ENCODE measurements at places on chromosomes 11 and 22. TPM values are rescaled to one million over a fixed set of nuclear protein-coding genes. Genes with fewer than 3 reads are reported as not detected.

Gene PHOX2A
- total RNA-seq: not detected

Gene LGR4
- total RNA-seq: 142 TPM

Gene CCDC88B
- total RNA-seq: 5.9 TPM

Gene AIFM3
- total RNA-seq: 0.20 TPM

Gene CD82
- total RNA-seq: 34.3 TPM

Gene DBX1
- total RNA-seq: not detected

Gene PNPLA5
- total RNA-seq: 2.3 TPM

Gene PAMR1
- 7.0 TPM for total RNA-seq

Gene CARD18
- 37.0 TPM for total RNA-seq

Gene TENM4
- total RNA-seq: 27.2 TPM

Gene MOGAT2
- total RNA-seq: 9.6 TPM

Gene SLC25A18
- 0.20 TPM for total RNA-seq

Gene GP1BB
- 2.0 TPM for total RNA-seq

Gene SAA4
- not detected for total RNA-seq

Gene TAF10
- 15.3 TPM for total RNA-seq

Gene CELSR1
- total RNA-seq: 14.2 TPM

Gene OR8G5
- total RNA-seq: not detected

Gene TCN1
- total RNA-seq: 12.0 TPM

GRCh38 chr11:64744544-64745188, 724 bp upstream of the RASGRP2 start:
- DNase-seq: no peak

DNA sequence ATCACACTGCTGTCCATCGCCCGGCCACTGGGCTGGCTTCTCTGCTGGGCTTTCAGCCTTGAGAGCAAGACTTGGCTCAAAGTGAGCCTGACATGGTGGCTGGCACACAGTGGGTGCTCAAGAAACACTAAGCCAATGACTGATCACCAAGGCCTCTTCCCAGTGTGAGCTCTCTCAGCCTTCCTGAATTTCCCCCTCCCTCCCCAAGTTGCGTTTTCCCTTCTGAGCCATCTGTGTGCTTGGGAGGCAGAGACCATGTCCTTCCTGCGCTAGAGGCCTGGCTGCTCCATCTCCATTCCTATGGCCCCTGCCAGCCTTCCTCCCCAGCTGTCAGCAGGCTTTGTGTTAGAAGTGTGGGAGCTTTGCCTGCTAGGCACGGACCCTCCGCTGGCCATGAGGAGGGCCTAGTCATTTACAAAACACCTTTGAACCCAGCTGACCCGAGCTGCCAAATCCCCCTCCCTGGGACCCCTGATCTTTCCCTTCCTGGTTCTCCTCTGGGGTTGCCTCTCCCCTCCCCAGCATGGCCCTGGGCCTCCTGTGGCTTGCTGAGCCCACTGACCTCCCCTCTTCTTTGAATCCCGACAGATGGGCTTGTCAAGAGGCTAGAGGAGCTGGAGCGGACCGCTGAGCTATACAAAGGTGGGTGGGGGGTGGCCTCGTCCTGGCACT, 13.2 kb downstream of the PICK1 start:
- DNase-seq: no peak

DNA sequence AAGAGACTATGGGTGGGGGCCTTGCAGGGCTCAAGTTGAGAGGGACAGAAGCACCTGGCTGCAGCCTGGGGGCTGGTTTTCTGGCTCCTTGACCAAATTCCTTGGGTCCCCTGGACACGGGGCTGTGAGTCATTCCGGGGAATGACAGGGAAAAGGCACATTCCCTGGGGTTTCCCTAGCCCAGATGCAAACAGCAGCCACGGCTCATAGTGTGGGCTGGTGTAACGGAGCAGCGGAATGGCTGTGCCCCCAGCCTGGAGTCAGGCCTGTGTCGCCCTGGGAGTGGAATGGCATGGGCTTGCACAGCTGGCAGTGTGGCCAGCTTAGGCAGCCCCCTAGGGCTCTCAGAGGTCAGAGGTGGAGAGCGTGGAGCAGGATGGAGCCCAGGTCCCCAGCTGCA, 77.6 kb upstream of the KCNQ1OT1 start:
- no peak for DNase-seq

- DNase-seq: no peak
These were observed 10.4 kb downstream of the ALG12 start for GRCh38 chr22:49907807-49908206.

DNA sequence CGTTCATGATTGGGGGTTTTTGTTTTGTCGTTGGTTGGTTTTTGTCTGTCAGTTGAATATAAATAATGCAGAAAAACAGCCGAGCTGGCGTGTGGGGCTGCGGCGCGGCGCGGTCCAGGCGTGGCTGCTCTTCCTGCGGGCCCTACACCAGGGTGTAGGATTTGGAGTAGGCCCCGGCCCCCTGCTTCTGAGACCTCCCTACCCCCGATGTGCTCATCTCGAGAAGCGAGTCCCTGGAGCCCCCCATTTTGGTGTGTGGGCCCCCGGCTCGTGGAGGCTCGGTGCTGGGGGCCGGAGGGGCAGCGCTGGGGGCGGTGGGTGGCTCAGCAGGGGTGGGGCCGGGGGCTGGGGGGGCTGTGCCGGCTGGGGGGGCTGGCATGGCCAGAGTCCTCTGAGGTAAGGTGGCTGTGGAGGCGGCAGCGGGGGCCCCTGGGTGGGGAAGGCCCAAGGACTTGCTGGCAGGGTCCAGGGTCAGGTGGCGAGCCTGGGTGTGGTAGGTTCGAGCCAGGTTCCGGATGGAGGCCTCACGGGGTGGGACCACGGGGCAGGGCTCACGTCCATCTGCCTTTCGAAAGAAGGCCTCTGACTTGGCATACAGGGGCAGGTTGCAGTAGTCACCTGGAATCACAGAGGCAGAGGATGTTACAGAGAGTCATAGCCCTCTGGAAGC, 100.7 kb downstream of the CEP164 start:
- no peak for DNase-seq

DNA sequence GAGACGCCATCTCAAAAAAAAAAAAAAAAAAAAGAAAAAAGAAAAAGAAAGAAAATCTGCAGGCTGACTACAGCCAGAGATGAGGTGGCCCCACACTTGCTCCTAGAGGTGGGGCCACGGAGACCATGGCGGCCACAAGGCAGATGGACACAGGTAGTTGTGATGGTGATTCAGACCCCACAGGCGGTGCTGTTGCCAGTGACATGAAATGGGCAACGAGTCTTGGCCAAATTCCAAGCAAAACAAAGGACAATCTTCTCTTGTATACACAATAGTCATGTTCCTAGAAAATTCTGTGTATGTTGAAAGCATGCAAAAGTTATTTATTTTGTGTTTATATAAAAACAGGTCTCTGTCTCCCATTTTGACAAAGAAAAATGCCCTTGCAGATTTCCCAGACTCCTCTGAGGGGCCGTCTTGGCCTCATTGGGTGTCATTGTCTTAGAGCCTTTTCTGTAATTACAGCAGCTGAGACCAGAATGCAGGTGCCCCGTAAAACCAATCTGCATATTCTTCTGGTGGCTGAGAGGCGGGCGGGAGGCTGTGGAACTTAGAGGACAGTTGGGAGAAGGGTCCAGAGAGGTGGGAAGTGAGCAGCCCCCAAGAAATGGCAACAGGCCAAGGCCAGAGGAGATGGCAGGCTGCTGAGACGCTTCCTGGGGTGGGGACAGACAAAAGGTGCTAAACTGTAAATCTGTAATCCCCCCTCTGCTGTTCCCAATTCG, 22.5 kb upstream of the DAGLA start:
- DNase-seq: no peak

DNA sequence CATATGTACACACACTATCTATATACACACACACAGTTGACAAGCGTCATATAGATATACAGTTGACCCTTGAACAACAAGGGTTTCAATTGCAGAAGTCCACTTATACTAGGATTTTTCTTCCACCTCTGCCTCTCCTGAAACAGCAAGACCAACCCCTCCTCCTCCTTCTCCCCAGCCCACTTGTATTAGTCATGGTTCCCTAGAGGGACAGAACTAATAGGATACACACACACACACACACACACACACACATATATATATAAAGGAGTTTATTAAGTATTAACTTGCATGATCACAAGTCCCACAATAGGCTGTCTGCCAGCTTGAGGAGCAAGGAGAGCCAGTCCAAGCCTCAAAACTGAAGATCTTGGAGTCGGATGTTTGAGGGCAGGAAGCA, 92.9 kb downstream of the DHCR7 start:
- DNase-seq: no peak

DNA sequence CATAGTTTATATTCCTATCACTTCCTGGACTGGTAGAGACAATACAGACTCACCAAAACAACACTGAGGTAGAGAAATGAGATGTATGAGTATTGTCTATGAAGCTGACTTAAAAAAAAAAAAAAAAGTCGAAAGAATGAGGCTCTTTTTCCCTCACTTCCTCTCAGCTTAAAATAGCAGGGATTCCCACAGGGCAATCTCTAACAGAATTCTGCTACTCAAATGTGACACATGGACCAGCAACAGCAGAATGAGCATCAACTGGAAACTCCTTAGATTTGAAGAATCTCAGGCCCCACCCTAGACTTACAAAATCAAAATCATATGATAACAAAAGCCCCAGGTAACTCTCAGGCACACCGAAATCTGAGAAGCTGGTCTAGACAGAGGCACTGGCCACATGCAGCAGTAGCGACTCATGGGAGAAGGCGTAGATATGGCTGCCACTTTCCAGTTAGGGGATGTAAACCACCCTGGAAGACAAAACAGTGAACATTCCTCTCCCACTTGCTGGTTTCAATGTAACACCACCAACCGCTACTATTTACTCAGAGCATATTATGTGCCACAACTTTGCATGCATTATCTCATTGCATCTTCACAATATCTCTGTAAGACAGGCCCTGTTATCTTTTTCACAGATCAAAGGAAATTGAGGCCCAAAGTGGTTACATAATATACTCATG, 128.0 kb downstream of the RBFOX2 start:
- peak; percentile 5 for DNase-seq

DNA sequence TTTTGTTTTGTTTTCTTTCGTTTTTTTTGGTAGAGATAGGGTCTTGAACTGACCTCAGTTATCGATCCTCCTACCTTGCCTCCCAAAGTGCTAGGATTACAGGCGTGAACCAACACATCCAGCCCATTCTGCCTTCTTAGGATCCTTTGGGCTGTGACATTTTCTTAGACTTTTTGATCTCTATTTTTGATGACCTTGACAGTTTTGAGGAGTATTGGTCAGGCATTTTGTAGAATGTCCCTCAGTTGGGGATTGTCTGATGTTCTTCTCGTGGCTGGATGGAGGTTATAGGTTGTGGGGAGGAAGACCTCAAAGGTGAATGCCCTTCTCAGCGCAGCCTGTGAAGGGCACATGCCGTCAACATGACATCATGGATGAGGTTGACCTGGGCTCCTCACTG, 19.5 kb upstream of the RAB1B start:
- DNase-seq: no peak

- no peak for DNase-seq
These were observed 5.0 kb downstream of the SHANK3 start for GRCh38 chr22:50677493-50678217.

- DNase-seq: no peak
These were observed 985.3 kb upstream of the FAT3 start for GRCh38 chr11:91239359-91239758.

- no peak for DNase-seq
These were observed 1.8 kb upstream of the AIFM3 start for GRCh38 chr22:20965104-20965887.

DNA sequence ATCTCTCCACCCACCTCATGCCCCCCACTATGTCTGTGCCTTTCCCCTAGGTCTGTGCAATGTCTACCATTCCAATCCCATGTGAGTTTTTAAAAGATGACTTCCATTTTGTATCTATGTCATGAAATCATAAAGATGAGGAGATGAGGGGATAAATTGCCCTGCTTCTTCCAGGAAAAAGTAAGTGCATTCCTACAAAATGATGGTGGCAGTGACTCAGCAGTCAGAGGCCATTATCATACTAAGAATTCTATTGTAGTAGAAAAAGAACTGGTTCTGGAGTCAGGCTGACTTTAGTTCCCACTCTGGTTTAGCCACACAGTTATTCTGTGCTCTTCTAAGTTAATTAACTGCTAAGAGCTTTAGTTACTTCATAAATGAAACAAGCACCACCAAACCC, 89.6 kb upstream of the API5 start:
- no peak for DNase-seq

DNA sequence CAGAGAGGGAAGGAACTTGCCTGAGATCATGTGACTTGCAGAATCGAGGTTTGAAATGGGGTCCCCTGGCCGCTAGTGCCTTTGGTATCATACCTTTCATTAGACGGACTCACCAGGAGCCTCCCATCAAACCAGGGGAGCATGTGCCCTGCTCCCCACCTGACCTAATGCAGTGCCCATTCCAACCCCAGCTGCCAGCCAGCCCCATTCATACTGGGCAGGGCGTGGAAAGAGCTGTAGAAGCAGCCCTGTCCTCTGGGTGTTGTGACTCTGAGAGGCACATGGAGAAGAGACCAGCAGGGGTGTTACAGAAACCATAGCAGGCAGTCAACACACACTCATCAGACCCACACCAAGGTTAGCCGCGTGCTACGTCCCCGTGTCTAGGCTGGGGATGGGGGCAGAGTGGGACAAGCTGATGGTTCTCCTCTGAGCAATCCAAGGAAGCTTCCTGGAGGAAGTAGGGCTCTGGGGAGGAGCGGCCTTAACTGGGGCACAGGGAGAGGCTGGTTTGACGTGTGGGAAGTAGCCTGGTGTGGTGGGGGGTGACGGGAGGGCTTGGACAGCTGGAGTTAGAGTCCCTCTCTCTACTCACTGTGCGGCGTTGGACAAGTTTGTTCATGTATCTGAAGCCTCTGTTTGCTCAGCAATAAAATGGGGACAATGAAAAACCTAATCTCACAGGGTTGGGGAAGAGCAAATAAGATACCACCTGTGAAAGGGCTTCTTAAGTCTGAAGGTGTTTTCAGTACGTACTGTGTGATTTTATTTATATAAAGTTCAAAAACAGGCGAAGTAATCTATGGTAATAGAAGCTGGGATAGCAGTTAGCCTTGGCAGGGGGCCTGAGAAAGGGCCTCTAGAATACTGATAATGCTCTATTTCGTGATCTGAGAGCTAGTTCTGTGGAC, 14.0 kb downstream of the GRIK4 start:
- no peak for DNase-seq

DNA sequence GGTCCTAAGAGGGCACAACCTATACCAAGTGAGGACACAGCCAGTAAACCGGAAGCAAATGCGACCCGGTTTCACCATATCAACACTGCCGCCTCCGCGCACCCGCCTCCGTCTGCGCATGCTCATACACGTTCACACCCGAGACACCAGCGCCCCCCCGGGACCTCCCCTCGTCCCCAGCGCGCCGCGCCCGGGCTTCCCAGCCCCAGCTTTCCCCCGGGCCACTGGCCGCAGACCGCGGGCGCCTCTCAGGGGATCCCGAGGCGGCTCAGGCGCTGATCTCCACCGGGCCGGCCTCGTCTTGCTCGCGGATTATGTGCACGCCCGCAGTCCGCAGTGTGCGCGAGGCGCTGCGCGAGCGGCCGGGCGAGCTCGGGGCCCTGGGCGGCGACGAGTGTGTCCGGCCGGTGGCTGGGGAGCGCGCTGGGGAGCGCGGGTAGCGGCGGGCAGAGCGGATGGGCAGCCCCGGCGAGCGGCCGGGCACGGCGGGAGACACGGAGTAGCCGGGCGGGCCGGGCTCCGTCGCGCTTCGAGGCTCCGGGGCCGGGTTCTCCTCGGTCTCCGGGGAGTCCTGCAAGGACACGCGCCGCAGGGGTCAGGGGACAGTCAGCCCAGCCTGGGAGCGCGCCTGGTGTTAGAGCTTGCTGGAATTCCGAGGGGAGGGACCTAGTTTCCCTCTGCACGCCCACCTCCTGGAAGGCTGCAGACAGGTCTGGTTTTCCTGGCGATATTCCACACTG, 2.0 kb downstream of the HEPN1 start:
- DNase-seq: peak; percentile 33
